NCI-H1436 (cell line): ENCODE measurements at places on chromosomes 5 and 9.

DNA sequence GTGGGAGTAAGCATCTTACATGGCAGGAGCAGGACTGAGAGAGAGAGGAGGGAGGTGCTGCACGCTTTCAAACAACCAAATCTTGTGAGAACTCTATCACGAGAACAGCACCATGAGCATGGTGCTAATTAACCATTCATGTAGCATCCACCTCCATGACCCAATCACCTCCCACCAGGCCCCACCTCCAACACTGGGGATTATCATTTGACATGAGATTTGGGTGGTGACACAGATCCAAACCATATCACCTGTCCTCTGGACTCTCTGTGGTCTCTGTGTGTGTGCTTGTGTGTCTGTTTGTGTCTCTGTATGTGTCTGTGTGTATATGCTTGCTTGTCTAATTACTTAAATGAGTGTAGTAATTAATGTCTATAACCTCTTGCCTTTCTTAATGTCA, 31.1 kb downstream of the SEC61B start:
- no peak for DNase-seq

DNA sequence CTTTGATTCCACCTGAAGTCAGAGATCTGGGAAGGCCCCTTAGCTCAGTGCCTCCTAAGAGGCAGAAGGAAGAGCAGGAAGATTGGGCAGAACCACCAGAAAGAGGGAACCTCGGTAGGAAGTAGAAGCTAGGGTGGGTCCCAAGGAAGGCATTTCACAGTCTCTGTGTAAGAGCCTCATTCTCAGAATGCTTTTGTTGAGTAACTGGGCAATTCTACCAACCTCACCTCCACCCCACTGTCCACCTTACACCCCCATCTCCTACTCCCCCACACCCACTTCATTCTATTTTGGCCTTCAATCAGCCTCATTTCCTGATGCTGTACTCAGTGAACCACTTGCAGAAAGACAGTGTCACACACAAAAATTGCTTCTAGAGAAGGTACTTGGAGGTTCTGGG, 3.5 kb downstream of the HBEGF start:
- DNase-seq = no peak

DNA sequence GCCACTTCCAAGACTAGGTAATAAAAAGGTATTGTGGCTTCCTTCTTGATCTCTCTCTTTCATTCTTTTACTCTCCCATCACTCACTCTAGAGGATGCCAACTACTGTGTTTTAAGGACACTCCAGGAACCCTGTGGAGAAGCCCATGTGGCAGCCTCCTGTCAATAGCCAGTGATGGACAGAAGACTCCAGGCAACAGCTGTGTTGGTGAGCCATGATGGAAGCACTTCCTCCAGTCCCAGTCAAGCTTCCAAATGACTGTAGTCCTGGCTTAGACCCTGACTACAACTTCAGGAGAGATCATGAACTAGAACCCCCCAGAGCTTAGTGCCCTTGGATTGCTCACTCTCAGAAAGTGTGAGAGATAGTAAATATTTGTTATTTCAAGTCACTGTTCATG, 123.9 kb downstream of the PPP2R2B start:
- no peak for DNase-seq

- no peak for DNase-seq
Measured at GRCh38 chr5:79014631-79015030, 29.5 kb upstream of the ARSB start.

DNA sequence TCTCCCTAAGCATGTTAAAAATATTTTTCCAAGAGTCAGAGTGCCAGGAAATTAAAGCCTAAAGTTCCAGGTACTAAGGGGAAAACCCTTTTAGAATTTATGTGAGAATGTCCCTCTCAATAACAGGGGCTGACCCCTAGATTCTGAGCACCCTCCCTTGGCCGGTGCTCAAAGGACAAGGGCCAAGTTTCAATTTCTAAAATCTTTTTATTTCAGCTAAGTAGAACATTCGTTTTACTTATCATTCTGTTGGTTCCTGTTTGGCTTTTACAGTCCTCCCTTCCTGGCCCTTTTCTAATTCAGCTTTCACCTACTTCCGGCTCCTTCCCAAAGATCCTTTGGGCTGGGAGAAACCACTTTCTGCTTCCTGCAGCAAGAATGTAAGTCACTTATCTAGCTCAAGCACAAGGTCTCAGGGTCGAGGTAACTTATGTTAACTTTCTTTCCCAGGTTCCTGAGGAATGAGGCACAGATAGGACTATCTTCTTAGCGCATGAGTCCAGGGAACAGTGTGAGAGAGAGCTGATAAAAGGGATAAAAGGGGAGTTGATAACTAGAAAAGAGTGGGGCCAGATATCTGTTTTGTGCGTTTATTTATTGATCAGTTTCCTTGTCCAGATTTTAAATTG, 34.6 kb upstream of the F2RL2 start:
- DNase-seq = no peak
